ENCODE measurements at places on chromosomes 7 and 10.

DNA sequence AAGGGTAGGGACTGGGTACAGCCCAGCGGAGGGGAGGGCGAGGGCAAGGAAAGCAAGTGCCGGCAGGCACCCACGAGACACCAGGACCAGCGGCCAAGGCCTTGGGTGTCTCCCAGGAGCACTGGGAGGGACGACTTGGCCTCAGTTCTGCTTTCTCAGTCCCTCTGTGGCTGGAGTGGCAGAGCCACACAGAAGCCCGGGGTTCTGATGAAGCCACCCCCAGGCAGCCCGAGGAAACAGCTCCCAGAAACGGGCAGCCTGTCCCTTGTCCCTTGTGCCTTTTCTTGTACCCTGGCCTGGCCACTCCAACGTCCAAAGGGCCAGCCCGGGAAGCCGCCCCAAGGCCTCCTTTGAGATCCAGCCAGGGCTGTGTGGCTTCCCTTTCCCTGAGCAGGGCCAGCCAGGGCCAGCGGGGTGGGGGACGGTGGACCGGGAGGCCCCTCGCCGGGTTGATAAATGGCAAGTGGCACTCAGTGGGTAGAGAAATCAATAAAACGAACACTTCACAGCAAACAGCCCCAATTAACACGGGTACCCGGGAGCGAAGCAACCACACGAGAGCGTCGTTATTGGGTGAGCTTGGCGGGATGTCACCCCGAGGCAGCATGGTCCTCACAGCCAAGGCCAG lies 69.8 kb upstream of the GNA12 start:
- DNase-seq = no peak

DNA sequence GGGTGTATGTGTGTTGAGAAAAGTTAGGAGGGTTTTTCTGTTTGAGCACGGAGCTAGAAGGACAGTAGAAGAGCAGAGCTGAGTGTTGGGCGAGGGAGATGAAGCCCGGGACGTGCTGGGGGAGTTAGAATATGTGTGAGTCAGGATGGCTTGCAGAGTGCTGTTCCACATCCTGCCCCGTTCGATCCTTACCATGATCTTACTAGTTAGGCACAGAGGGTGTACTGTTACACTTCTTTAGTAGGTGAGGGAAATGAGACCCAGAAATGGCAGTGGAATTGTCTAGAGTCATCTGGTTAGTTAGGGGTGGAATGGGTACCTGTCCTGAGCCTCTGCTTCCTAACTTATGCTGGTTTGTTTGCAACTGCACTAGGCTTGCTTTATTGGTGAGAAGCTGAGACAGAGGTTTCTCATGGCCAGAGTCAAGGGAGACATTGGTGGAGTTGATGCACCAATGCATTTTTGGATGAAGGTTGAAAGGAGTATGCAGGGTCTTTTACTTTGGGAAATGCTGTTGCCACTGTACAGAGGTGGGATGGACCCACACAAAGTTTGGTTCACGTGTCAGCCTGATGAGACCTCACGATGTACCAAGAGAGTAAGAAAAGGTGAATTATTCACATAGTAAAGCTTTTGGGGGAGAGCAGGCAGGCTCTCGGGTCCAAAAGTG lies 42.4 kb downstream of the CCNY start:
- DNase-seq = no peak

DNA sequence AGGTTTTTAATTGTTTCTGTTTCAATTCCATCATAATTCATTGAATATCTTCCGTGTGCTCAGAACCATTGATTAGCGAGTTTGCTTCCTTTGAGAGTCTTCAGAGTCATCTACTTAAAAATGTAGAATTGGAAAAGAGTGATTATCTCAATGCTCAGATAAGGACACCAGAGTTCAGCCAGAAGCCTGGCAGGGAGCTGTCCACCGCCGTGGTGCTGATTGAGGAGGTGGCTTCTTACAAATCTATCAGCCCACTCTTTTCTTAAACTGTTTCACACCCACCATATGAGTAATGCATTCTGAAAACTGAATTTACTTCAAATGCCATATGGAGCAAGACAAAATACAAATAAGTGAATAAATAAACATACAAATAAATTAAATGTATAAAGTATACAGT lies 79.3 kb downstream of the INSYN2A start:
- DNase-seq = no peak

DNA sequence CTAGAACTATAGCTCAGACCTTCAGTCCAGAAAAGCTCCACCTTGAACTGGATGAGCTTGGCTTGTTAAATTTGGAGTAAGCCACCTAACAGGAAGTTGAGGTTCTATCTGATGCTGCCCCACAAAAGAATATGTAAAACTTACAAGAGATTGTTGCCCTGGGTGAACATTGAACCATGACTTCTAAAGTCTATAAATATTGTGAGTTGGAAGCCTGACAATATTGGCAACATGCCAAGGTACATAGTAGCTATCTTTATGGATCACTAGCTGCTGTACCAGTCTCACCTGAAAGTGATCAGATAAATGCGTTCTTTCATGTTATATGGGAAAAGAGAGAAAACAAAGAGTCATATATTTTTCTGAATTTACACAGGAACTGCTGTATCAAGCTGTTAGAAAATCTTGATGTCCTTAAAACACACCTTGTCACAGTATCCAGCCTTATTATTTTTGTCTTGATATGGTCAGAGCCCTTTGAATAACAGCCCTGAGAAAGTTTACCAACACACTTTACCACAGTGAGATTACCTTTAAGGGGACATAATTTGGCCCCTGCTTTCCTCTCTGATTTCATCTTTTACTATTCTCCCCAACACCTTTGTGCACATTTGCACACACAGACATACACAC lies 92.0 kb downstream of the LSMEM1 start:
- DNase-seq = no peak

DNA sequence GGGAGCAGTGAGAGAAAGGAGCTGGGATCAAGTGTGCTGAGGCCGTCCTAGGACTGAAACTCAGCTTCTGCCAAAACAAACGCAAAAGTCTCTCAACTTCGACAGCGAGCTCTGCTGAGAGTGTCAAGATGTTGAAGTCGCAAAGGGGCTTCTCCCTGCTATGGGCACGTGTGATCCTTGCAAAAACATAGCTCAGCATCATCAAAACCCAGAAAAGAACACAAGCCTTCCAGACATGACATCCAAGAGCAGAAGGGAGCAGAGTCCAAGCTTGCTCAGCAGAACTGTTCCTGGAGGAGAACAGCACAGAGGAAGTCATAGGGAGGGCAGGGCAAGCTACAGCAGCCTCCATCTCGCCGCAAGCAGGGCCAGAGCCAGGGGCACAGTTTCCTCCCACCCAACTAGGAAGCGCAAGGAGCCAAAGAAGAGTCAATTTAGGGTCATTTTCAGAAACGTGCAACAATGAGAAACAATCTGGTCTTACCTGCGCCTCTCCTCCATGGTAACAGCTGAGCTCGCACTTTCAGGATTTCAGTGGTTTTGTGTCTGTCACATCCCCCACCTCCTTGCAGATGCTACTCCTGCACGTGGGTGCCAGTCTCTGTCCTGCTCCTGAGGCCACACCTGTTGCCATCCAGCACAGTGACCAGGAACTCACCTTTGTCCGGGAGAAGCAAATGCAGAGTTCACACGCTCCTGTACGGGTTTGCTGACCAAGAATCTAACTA lies 113.9 kb downstream of the DIP2C start:
- no peak for DNase-seq

DNA sequence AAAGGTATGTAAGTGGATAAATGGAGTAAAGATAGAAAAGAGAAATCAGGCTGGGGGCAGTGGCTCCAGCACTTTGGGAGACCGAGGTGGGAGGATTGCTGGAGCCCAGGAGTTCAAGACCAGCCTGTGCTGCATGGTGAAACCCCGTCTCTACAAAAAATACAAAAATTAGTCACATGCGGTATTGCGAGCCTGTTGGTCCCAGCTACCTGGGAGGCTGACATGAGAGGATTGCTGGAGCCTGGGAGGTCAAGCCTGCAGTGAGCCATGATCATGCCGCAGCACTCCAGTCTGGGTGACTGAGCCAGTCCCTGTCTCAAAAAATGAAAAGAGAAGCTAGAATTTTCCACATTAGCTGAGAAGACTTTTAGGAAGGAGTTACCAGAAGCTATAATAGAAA lies 14.8 kb downstream of the LCOR start:
- no peak for DNase-seq

DNA sequence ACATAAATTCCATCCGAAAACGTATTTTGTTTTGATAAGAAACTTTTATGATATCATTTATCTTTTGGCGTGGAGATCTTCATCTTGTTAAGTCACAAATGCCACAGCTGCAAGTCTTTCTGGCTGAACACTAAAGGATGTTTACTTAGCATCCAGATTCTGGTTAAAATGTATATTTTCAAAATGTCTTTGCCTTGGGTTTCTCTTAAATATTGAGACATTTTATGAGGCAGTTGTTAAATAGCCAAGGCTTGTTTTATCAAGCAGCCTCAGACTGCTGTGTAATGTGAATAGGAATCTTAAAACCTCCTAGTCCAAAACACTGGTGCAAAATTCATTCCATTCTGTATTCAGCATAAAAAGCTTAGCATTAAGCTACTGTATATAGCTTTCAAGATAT lies 136.3 kb upstream of the FZD1 start:
- no peak for DNase-seq

DNA sequence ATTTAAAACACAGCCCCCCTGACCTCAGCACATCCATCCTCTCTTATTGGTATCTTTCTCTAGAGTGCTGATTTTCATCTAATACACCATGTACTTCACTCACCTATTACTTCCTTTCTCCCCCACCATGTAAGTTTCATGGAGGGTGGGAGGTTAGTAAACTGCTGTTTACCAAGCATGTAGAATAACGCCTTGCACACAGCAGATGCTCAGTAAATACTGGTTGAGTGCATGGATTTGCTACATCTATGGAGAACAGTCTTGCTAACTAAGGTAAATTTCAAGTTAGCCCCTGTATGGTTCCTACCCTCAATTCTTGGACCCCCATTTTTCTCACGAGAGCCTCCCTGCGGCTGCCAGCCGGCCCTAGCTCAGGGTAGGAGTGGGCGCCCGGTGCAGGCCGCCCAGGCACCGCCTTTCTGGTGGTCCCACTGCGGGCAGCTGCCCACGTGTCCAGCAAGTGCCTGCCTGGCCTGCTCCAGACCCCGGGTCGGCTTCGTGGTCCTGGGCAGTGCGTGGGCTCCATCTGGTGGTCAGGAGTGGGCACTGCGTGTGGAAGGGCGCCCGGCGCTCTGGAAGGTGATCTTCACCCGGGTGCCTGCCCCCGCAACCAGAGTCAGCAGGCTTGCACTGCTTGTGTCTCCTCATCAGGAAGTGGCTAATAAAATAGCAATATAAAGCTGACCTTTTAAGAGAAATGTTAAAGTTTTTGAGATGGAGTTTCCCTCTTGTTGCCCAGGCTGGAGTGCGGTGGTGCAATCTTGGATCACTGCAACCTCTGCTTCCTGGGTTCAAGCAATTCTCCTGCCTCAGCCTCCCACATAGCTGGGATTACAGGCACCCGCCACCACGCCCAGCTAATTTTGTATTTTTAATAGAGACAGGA lies 63.4 kb upstream of the DNAJB6 start:
- peak; percentile 56 for DNase-seq

DNA sequence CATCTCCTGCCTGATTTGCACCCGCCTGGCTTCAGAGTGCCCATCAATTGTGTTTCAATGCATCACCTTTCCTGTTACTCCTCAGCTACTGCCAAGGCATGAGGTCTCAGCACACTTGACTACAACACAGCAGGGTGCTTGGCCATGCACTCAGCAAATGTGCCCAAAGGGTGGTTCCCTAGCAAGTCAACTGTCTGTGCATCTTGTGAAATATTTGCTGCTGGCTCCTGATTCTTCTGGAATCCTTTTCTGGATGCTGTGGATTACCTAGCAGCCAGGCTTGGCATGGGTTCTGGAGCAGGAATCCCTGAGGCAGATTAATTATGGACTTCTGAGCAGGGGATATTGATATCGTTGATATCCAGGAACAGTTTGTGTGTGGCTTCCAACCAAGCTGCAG lies 662.6 kb upstream of the MGMT start:
- no peak for DNase-seq

Measured in CD4-positive, alpha-beta T cell treated with Interleukin-6 at 100 ng/mL for 8 hours (primary cell).